AG04449 (cell line): ENCODE measurements at places on chromosomes 7 and 10.

DNA sequence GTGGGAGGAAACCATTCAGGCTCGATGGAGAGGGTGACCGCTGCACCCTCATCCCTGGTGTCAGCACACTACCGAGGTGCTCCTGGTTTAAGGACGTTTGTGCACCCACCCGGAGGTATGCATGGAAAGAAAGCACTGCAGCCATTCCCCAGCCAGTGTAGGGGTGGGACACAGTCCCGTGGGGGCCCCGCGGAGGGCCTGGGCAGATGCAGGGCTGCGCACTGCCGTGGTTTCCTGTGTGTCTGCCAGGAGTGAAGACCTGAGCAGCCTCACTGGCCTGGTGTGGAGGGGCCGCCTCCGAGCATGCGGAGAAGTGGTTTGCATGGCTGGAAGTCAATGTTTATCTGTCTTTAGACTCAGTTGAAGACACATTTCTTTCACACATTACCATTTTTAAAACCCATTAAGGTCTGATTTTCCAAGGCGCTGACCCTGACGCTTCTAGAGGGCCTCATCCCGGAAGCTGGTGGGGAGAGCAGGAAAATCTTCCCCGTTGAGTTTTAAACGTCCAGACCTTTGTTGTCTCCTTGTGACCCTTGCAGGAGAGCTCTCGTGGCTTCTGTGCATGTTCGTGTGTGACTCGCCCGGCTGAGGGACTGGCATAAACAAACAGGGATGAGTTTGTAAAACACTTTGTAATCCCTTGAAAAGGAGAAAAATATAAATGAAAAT lies 188.1 kb downstream of the MGMT start:
- no peak for DNase-seq

DNA sequence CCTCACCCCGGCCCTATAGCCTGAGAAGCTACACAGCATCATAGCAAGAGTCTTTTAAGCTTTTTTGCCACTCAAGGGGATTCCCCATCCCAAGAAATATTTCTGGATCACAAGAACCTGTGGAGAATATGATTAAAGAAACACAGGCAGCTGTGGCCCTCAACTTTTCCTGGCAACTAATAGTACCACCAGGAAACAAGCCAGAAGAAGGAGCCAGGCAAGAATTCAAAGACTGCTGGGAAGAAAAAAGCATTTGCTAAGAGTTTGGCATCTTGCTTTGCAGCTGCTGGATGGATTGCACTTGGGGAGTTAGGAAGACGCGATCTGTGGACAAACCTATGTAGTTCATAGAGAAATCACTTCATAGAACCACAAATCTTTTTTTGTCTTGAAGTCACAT lies 437.8 kb downstream of the PLXDC2 start:
- no peak for DNase-seq

- DNase-seq = peak; percentile 46
Observed at GRCh38 chr7:141158561-141158960, 84.7 kb downstream of the TMEM178B start.

DNA sequence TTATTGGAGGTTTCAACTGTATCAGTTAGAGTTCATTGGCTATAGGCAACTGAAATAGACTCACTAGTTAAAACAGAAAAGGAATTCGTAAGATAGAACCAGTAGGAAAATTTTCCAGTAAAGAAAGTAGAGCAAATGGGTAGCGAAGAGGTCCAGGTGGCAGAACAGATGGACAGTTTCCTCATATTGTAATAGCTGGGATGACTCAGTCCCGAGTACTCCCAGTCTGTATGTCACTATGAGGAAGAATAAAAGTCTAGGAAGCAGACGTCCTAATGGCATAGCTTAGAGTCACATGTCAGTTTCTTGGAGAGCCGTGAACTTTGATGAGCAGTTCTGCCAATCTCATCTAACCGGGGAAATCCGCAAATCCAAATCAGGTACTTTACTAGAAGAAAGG lies 95.3 kb downstream of the RNF32 start:
- DNase-seq = no peak

- no peak for DNase-seq
Observed at GRCh38 chr7:50298811-50299562, 5.5 kb upstream of the IKZF1 start.

- no peak for DNase-seq
Observed at GRCh38 chr7:98322331-98323270, 41.1 kb downstream of the BRI3 start.

- no peak for DNase-seq
Observed at GRCh38 chr7:45391618-45392451, 182.3 kb upstream of the ADCY1 start.

- DNase-seq = no peak
Observed at GRCh38 chr10:47260505-47261111, 39.4 kb upstream of the GDF10 start.

GRCh38 chr7:95843286-95843685 lies 70.9 kb downstream of the DYNC1I1 start:
- no peak for DNase-seq

DNA sequence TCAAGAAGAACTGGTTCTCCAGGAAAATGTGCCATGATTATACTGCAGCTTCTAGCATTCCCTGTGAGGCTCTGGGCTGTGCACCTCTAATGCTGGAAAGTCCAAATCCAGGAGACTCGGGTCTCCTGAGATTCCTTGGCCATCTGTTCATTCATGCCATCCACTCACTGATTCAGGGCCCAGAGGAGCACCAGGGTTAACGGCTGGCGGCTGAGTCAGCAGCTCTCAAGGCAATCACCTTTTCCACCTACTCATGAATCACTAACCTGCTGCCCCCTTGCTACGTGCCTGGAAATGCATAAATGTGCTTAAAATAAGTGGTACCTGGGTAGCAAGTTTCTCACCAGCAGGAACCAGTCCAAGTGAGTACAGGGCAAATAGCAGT lies 132.7 kb downstream of the KCNMA1 start:
- no peak for DNase-seq

- no peak for DNase-seq
Observed at GRCh38 chr10:127926455-127926854, 19.6 kb downstream of the PTPRE start.

DNA sequence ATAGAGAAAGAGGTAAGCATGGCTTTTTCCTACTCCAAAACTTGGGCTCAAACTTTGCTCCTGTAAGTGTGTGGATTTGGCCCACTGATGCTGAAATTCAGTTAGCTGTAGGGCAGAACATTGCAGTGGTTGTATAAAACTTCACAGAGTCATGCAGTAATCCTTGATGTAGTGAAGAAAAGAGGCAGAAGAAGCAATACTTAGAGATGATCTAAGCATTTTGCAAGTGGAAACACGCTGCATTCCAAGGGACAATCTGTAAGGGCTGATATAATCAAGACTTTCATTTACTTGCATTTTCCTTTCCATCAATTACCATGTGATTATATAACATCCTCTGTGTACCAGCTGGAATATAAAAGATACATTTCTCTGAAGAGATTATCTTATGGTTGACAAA lies 338.8 kb downstream of the DNAJB9 start:
- no peak for DNase-seq

GRCh38 chr7:155324012-155324917 lies 26.6 kb downstream of the INSIG1 start:
- DNase-seq = no peak

DNA sequence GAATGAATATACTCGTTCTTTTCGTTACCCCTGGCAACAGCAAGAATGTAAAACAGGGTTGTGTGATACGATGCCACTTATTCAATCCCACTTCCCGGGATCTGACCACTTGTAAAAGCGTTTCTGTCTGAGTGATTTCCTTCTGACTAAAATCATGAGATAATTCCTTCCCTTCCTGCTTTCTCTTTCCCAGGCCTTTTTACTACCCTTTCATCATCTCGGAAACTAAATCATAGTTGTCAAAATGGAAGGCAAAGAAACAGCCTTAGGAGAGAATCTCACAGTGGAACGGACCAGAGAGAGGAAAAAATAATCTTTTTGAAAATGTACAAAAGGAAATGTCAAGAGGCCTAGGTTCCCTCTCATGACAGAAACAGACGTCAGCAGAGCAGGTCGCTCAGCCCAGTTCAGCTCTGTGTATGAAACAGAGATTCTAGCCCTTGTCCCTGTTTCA lies 29.8 kb downstream of the DIP2C start:
- peak; percentile 56 for DNase-seq

- no peak for DNase-seq
Observed at GRCh38 chr7:106820321-106821217, 44.5 kb upstream of the PIK3CG start.

DNA sequence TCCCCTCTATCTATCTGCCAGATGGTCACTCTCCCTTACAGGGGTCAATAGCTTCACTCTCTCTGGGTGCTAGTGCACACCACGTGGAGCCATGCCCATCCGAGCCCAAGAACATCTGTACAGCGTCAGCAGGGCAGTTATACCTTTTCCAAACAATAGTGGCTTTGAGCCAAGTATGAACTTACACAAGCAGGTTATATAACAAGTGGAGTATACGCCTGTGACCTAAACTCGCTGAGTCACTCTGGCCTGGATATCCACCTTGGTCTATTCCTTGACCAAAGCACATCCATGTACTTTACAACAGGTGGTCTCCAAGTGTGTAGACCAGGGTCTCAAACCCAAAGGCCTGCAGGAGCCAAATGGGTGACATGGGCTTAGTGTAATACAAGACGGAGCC lies 20.3 kb downstream of the PLAC9 start:
- no peak for DNase-seq

DNA sequence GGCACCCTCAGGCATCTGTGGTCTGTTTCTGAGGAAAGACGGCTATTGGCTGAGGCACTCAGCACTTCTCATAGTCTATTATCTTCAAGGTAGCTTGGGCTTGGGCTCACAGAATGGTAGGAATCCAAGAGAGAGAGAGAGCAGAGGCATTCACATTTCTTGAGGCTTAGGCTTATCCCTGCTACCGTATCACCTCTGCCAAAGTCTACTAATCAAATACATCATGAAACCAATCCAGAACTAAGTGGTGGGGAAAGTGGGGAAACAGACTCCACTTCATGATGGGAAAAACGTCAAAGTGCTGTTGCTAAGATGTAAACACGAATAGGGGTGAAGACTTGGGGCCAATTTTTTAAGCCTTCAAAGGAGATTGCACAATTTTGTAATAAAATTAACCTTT lies 271.1 kb upstream of the SEMA3D start:
- DNase-seq = no peak

- no peak for DNase-seq
Observed at GRCh38 chr7:36875794-36876193, 151.5 kb upstream of the AOAH start.

DNA sequence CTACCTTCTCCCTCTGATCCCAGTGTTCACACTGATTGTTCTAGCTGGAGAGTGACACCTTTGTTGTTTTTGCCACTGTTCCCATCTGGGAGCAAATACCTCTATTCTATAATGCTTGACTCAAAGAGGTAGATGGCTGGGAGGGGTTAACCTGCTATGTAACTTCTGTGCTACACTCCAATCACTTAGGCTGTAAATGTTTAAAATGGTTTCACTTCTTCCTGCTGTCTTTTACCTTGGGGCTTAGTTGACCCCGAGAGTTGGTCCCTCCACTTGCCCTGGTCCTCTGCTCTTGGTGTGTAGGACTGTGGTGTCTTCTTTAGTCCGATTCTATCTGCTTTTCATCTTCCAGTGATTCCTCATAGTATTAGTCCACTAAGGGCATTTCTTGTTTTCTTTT lies 22.3 kb downstream of the KLHDC10 start:
- no peak for DNase-seq

- no peak for DNase-seq
Observed at GRCh38 chr7:132402751-132403245, 173.5 kb downstream of the PLXNA4 start.

GRCh38 chr10:129548600-129548999 lies 81.6 kb downstream of the MGMT start:
- DNase-seq = no peak

DNA sequence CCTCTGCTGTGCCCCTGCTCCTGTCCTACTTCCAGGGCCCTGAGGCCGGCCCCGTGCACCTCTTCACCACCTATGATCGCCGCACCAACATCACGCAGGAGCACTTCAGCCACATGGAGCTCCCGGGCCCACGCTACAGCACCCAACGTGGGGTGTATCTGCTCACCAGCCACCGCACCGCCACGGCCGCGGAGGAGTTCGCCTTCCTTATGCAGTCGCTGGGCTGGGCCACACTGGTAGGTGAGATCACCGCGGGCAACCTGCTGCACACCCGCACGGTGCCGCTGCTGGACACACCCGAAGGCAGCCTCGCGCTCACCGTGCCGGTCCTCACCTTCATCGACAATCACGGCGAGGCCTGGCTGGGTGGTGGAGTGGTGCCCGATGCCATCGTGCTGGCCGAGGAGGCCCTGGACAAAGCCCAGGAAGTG lies 1.8 kb downstream of the RBP3 start:
- DNase-seq = no peak
